ENCODE measurements at places on chromosomes 1 and 21. TPM values are rescaled to one million over a fixed set of nuclear protein-coding genes. Genes with fewer than 3 reads are reported as not detected.

SPATA17 gene
- 3.0 TPM for total RNA-seq

ATF3 gene
- 16.4 TPM for total RNA-seq

VHLL gene
- not detected for total RNA-seq

BSND gene
- total RNA-seq = not detected

C1orf87 gene
- 0.71 TPM for total RNA-seq

PDE9A gene
- total RNA-seq = 6.0 TPM

KCNJ9 gene
- total RNA-seq = 0.09 TPM

HMCN1 gene
- 11.6 TPM for total RNA-seq

SH2D2A gene
- 0.71 TPM for total RNA-seq

- no peak for DNase-seq
- H3K27ac ChIP-seq = no peak overlapping the region
- H3K27me3 ChIP-seq = no peaks in the 10 kb centered on the region
- no peaks in the 10 kb centered on the region for H3K4me1 ChIP-seq
Observed at GRCh38 chr1:58353168-58353567, 193.4 kb downstream of the OMA1 start.

DNA sequence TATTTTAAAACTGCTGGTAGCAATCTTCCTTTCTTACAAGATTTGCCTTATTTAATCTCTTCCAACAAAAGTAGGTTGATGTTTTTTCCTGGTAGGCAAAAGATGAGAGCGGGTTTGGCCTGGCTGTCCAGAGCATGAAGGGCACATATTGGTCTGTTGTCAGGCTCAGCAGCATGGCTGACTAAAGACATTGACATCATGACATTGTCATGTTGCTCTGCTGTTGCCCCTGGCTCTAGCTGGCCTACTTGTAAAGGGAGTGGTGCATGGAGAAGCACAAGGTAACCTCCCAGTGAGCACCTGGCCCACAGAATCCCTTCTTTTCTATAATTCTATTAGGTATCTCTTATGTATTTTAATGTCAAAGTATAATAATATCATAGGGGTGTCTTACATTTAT is 23.6 kb downstream of the GNPAT start:
- H3K27ac ChIP-seq = no peak overlapping the region
- H3K27me3 ChIP-seq = no peaks in the 10 kb centered on the region
- H3K4me3 ChIP-seq = no peak overlapping the region
- H3K4me1 ChIP-seq = no peaks in the 10 kb centered on the region
- no peak for DNase-seq

DNA sequence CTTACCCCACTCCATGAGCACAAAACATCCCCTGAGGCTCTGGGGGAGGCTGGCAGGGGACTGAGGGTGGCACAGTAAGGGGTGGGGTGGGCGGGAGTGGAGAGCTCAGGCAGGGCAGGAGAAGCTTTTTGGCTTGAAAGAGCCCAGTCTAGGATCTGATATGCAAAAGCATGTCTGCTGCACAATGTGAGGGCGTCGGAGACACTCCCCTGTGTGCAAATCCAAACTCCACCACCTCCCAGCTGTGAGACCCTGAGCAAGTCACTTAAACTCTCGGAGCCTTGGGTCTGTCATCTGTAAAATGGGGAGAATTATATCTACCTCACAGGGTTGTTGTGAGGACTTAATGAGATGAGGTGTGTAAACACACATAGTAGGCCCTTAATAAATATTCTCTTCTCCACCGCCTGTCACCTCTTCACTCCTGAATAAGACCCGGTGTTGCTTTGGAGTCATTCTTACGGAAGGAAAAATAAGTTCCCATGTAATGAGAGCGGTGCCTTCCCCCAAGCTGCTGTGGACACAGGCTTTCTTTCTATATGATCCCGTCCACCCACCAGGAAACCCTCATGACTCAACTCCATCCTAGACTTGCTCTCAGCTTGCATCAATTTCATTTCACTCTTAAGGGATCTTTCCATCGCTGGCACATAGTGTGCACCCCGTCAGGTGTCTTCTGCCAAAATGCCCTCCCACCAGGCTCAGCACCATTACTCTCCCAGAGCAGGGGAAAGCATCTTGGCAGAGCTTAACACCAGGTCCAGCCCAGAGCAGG is 12.5 kb downstream of the KCNN3 start:
- H3K27me3 ChIP-seq = peaks cover 2% of the 10 kb centered on the region
- no peak for DNase-seq
- H3K4me1 ChIP-seq = peaks cover 71% of the 10 kb centered on the region
- no peak overlapping the region for H3K4me3 ChIP-seq
- H3K36me3 ChIP-seq = peaks cover 2% of the 10 kb centered on the region
- no peak overlapping the region for H3K27ac ChIP-seq

DNA sequence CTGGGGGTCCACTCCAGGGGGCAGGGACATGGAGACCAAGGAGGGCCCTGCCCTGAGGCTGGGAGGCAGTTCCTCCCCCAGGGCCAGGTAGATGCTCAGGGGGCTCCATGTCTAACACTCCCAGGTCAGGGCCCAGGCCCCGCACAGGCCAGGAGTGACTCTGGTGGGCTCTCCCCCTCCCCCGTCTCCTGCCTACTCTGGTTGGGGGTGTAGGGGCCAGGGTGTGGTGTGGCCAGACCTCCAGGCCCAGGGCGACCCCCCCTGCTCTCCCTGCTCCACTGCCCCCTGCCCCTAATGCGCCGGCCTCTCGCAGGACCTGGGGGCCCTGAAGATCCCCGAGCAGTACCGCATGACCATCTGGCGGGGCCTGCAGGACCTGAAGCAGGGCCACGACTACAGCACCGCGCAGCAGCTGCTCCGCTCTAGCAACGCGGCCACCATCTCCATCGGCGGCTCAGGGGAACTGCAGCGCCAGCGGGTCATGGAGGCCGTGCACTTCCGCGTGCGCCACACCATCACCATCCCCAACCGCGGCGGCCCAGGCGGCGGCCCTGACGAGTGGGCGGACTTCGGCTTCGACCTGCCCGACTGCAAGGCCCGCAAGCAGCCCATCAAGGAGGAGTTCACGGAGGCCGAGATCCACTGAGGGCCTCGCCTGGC is 19.7 kb upstream of the CCDC27 start:
- H3K4me1 ChIP-seq = peaks cover 60% of the 10 kb centered on the region
- no peak overlapping the region for H3K4me3 ChIP-seq
- no peak for DNase-seq
- peaks cover 12% of the 10 kb centered on the region for H3K27me3 ChIP-seq
- H3K27ac ChIP-seq = no peak overlapping the region

- H3K27ac ChIP-seq = no peak overlapping the region
- no peak overlapping the region for H3K4me3 ChIP-seq
- no peak for DNase-seq
- H3K4me1 ChIP-seq = peaks cover 2% of the 10 kb centered on the region
- no peaks in the 10 kb centered on the region for H3K27me3 ChIP-seq
- H3K36me3 ChIP-seq = no peaks in the 10 kb centered on the region
Observed at GRCh38 chr21:21183092-21183491, 184.9 kb downstream of the NCAM2 start.

- peaks cover 38% of the 10 kb centered on the region for H3K4me1 ChIP-seq
- no peaks in the 10 kb centered on the region for H3K36me3 ChIP-seq
- no peak overlapping the region for H3K27ac ChIP-seq
- peaks cover 47% of the 10 kb centered on the region for H3K27me3 ChIP-seq
Observed at GRCh38 chr1:154403261-154403943, 1.7 kb upstream of the IL6R start.

DNA sequence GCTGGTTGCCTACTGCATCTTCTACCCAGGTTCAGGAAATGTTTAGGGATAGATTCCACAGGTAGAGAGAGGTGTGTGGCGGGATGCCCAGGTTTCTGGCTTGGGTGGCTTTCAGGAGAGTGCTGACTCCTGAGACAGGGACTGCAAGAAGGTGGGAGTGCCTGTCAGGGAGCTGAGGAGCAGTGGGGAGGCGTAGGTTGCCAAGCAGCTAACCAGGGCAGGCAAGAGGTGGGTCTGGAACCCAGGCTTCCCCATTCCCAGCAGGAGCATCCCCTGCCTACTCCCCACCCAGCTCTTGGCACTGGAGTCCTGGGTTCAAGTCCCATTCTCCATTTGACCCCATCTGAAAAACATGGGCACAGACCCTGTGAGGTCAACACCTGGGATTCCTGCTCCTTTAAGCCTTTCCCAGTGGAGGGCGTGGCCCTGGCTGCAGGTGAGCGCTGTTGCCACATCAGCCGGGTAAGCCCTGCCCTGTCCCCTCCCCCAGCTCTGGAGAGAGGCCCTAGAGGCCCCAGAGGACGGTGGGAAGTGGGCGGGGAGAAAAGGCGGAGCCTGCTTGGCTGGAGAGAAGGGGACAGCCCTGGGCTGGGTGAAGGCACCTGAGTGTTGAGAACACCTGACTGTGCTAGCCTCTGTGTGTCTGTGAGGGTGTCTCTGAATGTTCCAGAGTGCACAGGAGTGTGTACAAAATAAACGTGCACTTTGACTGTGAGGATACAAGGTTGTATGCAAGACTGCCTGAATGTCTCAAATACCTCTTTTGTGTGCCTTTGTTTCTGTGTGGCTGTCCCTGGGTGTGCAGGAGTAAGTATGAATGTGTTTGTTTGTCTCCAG is 14.0 kb upstream of the SYNC start:
- H3K27me3 ChIP-seq = no peaks in the 10 kb centered on the region
- H3K4me1 ChIP-seq = peaks cover 10% of the 10 kb centered on the region
- H3K4me3 ChIP-seq = no peak overlapping the region
- no peaks in the 10 kb centered on the region for H3K36me3 ChIP-seq
- no peak for DNase-seq

DNA sequence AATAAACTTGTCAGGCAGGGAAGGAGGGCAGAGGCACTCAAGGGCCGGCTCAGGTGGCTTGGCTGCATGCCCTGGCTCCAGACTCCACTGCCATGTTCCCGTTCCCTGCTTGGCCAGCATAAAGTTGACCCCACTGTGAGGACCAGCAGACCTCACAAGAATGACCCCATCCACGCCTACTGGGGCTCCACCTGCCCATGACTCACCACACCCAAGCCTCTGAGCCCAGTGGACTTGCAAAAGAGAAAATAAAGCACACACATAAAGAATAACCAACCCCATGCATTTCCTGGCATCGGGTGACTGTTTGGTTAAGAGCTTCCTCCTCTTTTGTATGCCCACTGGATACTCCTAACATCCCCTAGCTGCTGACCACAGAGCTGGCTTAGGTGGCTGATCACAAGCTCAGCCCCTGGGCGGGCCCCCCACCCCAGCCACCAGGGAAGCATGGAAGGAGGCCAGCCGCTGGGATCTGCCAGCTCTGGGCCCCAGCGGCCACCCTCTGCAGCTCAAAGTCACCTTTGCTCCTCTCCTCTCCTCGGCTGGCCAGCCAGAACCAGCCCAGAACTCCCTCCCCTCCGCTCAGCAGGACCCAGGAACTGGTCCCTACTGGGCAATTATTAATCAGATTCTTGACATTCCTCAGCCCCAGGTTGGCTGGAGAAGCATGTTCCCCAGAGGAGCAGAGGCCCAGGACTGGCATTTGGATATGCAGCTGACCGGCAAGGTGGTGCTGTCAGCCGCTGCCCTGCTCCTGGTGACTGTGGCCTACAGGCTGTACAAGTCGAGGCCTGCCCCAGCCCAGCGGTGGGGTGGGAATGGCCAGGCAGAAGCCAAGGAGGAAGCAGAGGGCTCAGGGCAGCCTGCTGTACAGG is at the start of gene KLHDC7A:
Gene KLHDC7A, plus strand, starts transcription at position 616 of the 875 bp plus-strand sequence. Its CDS starts 52 bp downstream, at position 668.
- no peak for DNase-seq
- H3K27me3 ChIP-seq = peaks cover 6% of the 10 kb centered on the region

DNA sequence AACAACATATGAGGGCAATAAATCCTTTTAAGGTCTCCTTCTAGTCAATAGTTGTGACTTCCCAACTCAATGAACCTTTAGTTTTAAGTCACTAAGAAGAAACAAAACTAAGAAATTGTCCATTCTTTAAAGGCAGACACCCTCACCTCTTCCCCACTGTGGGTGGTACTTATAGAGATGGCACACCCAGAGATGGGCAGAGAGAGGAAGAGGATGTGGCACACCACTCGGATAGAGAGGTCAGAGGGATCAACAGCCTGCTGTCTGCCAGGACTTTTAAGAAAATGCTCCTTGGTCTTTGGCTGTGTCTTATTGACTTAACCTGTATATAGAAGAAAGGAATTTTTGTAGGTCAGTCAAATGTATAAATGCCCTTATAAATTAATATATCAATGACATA is 45.1 kb downstream of the FASLG start:
- H3K4me3 ChIP-seq = no peak overlapping the region
- DNase-seq = no peak
- no peaks in the 10 kb centered on the region for H3K27me3 ChIP-seq
- no peaks in the 10 kb centered on the region for H3K4me1 ChIP-seq

DNA sequence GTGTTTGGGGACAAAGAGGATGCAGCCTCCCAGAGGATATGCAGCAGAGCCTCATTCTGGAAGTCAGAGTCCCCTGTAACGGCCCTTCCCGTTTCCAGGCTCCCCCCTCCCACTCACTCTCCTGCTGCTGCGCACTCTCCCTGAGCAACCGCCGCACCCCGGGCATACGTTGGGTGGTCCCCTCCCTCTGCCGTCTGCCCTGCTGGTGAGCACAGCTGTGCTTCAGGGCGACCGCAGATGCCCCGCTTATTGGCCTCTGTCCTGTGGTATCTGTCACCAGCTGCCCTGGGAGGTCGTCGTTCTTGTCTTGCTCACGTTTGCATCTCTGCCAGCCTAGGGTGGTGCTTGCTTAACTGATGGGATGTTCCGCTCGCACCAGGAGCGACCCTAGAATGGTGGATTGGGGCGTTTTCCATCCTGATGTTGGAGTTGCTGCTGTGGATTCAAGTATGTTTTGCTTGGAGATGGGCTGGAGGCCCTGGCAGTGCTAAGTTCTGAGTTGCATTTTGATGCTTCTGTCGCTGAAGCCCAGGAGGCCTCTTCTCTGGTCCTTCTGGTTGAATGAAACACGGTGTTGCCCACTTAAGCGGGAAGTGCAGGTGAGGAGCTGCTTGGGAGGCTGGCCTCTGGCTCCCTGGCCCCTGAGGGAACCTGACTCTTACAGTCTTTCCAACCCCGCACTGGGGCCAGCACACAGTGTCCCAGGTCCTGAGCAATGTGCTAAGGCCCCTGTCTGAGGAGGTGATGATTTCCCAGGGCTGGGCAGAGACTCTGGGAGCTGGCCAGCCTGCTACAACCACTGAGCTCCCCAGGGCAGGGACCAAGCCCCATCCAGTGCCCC is 3.2 kb downstream of the TMEM201 start:
- H3K4me1 ChIP-seq = peaks cover 79% of the 10 kb centered on the region
- peak overlapping the region; percentile 71 for H3K27ac ChIP-seq

GRCh38 chr1:4375812-4376211 is 278.6 kb upstream of the AJAP1 start:
- no peak overlapping the region for H3K4me3 ChIP-seq
- H3K4me1 ChIP-seq = no peaks in the 10 kb centered on the region
- no peak overlapping the region for H3K27ac ChIP-seq
- H3K36me3 ChIP-seq = no peaks in the 10 kb centered on the region

- no peaks in the 10 kb centered on the region for H3K27me3 ChIP-seq
- H3K36me3 ChIP-seq = no peaks in the 10 kb centered on the region
- DNase-seq = no peak
- no peak overlapping the region for H3K4me3 ChIP-seq
- no peak overlapping the region for H3K27ac ChIP-seq
Observed at GRCh38 chr1:194013561-194013960, 827.1 kb upstream of the B3GALT2 start.

Data from muscle of leg (tissue), 16 donors.